Esophagus squamous epithelium (tissue), 5 donors: ENCODE measurements at places on chromosomes 12 and 14.

DNA sequence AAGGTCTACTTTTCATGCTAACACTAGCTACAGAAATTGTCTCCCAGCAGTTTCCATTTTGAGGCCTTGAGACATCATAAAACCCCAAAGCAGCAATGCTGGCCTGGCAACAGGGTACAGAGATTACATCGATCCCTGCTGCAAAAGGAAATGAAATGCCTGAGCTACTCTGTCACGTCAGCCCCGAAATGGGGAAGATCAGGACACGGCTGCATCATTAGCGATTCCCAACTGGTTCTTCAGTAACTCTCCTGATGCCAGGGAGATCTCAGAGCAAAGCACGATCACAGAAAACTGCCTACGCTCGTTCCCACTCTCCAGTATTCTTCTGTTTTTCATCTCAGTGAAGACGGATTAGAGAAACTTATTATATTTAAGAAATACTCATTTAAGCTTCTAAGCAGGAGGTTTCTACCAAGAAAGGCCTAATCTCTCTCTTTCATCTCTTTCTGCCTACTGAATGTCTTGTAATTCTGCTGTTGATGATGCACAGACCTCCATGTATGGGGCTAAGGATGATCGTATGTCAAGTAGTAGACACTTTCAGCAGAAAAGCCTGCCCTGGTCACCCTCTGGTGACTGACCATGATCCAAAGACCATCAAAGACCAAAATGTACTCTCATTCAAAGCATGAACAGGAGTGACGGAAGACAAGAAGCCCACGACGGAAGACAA lies 168.5 kb downstream of the RIMBP2 start:
- DNase-seq, result no peak

DNA sequence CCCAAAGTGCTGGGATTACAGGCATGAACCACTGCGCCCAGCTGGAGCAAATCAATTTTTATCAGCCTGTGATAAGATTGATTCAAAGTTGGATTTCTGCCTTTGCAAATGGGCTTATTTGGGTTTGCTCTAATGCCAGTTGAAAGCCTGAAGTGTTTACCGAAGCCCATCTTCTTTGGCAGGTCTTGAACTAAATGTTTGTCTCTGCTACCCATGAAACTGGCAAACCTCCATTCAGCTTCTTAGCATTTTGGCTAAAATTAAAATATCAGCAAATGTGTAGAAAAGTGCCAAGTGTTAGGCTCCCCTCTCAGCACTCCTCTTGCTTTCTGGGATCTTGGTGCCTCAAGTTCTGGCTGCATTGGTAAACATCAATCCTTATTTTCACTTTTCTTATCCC lies 61.5 kb downstream of the MGAT4C start:
- DNase-seq, result no peak

DNA sequence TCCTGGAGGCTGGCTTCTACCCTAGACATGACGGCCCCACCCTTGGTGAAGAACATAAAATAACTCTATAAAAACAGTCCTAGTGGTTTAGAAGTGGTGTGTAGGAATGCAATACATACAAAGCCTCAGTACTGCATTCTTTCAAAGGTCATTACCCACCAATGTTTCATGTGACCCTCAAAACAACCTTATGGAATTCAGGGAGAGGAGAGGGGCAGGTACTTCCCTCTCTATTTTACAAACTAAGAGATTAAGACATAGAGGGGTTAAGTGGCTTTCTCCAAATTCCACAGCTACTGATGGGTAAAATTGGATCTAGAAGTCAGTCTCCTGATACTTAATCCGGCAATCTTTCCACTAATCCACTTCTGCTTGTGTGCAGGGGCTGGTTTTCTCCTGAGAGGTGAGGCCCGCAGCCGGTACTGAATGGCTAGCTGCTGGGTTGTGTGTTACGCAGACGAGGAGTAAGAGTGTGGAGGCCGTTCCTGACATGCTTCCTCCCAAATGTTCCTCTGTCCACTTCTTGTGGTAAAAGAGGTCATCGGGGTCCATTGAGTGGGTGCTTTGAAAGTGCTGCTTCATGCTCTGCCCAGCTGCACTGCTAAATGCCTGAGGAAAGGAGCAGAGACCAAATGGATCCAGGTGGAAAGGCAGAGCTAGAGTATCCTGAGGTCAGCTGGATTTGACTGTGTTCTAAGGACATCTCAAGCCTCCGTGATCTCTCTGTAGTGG lies 16.2 kb downstream of the SLC7A8 start:
- no peak for DNase-seq

- no peak for DNase-seq
Measured at GRCh38 chr12:3595721-3596120, 104.7 kb downstream of the PRMT8 start.

GRCh38 chr14:75454963-75455546 lies 27.2 kb downstream of the JDP2 start:
- no peak for DNase-seq

DNA sequence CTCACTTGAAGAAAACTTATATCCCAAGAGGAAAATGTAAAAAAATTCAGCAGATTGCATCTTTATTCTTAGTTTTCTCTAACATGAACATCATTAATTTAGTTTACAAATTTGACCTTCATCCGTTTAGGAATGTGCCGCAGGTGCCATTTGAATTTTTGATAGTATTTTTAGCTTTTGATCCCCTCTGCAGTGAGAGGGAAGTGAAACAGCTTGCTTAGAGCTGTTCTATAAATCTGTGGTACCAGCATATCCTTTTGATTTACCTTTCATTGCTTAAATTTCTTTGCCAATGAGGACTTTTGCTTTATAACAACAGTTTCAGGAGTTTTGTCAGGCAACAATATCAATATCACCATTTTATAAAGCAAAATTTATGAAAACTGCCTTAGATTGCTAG lies 32.7 kb downstream of the DUSP6 start:
- no peak for DNase-seq

- DNase-seq, result no peak
Measured at GRCh38 chr14:87830443-87831096, 162.4 kb downstream of the GALC start.

GRCh38 chr14:88312257-88312656 lies 10.8 kb downstream of the KCNK10 start:
- DNase-seq, result no peak

- no peak for DNase-seq
Measured at GRCh38 chr12:263574-263973, 938 bp upstream of the SLC6A13 start.

DNA sequence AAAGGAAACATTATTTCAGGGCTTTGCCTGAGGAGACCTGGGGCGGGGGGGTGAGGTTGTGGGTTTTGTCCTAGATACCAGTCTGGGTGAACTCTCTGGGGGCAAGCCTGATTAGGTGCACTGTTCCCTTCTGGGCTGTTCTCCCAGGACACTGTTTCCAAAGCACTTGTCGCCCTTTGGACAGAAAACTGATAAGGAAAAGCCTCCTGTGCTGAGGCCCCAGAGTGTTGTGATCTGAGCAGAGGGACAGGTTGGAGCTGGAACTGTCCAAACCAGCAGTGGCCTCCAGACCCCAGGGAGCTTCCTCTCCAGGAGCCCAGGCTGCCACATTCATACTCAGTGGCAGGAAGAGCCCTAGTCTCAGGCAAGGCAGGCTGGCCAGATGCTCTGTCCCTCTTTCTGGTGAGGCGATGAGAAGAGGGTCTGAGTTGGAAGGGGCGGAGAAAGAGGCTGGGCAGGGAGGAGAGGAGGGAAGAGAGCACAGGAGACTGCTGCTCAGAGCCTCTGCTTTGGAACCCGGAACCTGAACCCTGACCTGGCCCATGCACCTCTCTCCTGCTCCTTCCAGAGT lies 1.9 kb downstream of the GALNT16 start:
- DNase-seq, result no peak

DNA sequence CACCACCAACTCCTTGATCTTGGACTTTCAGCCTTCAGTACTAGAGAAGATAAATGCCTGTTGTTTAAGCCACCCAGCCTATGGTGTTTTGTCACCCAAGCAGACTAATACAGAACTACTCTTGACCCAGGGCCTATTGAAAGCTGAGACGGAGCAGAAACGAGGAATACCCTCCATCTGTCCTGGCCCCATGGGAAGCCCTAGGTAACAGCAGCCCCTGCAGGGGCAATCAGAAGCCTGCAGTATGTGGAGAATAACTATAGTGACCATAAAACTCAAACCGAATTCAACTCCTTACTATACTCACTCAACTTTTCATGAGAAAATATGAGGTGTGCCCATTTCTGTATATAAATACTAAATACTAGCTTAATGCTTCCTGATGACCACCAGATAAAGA lies 307.4 kb downstream of the NUAK1 start:
- DNase-seq, result no peak

DNA sequence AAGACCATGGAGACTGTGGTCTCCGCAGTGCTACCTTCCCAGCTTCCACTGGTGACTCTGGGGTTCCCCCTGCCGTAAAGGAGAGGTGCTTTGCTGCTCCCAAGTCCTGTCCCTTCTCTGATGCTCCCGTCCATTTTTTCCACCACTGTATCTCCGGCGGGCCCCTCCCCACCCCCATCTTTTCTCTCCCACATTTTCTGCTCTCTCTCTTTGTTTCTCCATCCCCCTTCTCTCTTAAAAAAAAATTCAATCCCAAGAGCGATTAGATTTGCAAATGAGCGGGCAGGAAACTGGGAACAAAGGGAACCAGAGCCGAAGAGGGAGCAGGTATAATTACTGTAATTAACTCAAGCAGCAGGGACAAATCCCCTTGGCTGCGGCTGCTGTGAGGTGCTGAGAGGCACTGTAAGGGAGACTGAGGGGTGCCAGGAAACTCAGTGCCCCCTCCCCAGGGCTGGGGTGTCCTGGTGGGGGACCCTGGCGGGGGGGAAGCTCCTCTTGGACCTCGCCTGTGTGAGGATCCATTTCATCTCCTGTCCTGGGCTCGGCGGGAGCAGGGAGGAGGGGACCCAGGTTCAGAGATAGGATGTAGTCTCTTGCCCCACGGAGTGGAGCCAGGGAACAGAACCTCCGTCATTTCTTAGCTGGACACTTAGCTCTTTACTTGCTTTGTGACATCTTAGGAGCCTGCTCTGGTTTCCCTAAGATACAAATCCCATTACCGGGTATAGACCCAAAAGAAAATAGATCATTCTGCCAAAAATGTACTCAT lies 140.4 kb upstream of the NRXN3 start:
- no peak for DNase-seq

- no peak for DNase-seq
Measured at GRCh38 chr14:38824706-38825105, 278.3 kb downstream of the SEC23A start.

GRCh38 chr12:1797011-1797901 lies 23.1 kb upstream of the LRTM2 start:
- no peak for DNase-seq

GRCh38 chr14:33836900-33837577 lies 113.8 kb downstream of the EGLN3 start:
- no peak for DNase-seq

GRCh38 chr14:22510527-22511110 lies 78.4 kb downstream of the DAD1 start:
- DNase-seq, result no peak

- no peak for DNase-seq
Measured at GRCh38 chr14:31419967-31420318, 407 bp downstream of the HEATR5A start.

DNA sequence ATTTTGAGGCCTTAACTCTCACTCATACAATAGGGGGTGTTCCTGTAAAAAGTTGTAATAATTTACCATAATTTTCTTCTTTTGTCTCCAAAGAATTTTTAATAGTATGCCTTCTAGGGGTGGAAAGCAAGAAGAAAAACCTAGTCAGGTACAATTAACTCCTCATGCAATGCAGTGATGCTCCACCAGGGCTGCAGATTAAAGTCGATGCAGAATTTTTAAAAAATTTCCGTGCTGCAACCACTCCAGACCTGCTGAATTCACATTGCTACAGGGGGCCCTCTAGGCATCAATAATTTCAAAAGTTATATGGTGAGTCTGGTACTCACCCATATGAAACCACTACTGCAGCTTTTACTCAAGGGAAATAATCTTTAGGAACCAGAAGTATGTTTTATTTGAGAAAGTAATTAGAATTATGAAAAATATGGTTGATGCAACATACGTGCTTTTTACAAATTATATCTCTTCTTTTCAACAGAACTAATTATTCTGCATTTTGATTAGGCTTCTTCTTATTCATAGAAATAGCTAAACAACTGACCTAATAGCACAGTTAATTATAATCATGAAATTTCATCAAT lies 353.2 kb downstream of the BCAT1 start:
- DNase-seq, result no peak

DNA sequence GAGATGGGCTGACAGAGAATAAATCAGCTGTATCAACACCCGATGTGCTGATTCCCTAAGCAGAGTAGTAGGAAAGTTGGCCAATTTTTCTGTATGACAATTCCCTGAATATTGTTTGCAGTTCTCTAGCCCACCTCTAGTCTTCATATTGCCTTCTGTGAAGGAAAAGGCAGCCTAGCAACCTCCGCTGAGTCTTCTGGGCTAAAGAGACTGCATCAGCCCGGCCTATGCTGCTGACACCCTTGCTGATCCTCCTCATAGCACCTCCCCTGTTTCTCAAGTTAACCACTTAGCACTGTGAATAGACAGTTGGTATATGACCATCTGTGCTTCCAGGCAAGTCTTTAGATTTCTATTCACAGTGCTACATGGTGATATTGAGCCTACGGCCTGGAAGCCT lies 161.1 kb upstream of the EGLN3 start:
- DNase-seq, result no peak

DNA sequence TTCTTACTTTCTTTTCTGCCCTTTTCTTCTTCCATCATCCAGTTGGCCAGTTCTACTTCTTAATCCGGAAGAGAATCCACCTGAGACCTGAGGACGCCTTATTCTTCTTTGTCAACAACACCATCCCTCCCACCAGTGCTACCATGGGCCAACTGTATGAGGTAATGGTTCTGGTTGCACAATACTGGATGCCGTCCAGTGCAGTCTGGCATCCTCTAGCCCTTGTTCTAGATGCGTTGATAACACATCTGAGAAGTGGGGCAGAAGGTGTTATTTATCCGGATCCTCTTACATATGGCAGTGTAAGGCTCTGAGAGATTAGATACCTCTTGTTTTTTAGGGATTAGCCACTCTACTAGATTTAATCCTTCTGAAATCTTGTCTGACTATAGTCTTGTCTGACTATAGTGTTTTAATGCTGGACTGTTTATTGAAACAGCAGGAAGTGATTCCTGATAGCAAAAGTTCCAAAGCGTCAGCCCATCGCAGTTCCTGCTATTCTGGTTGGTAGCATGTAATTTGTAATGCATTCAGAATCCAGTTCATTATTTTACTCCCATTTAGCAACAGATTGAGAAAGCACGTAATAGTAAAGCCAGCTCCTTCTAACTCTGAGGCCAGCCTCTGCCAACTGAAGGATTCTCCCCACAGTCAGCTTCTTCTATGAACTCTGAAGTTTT lies 7.9 kb downstream of the GABARAPL1 start:
- no peak for DNase-seq

DNA sequence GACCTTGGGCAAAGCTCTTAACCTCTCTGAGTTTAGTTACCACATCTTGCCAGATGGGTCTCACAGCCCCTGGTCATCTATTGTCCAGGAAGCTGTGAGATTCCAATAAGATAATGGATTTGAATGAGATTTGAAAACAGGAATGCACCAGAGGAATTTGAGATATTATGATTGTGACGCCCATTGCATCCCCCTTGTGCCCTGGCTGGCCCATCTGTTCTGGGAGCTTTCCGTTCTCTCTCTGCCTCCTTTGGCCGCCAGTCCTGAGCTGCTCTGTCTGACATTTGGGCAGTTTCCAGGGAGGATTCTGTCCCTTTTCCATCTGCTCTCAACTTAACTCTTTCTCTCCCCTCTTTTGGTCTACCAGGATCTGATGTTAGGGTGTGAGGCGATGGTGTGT lies 24.6 kb downstream of the SRRM4 start:
- DNase-seq, result no peak
